Hematopoietic multipotent progenitor cell treated with erythropoietin and hydrocortisone succinate and interleukin-3 and kit ligand, for 17 days (in vitro differentiated cells): ENCODE measurements at places on chromosomes 1 and 21.
A peak's percentile ranks its signal among the peaks of the same experiment; 100 is the strongest.

GRCh38 chr1:10709646-10710045, 86.8 kb downstream of the CASZ1 start:
- DNase-seq = no peak

DNA sequence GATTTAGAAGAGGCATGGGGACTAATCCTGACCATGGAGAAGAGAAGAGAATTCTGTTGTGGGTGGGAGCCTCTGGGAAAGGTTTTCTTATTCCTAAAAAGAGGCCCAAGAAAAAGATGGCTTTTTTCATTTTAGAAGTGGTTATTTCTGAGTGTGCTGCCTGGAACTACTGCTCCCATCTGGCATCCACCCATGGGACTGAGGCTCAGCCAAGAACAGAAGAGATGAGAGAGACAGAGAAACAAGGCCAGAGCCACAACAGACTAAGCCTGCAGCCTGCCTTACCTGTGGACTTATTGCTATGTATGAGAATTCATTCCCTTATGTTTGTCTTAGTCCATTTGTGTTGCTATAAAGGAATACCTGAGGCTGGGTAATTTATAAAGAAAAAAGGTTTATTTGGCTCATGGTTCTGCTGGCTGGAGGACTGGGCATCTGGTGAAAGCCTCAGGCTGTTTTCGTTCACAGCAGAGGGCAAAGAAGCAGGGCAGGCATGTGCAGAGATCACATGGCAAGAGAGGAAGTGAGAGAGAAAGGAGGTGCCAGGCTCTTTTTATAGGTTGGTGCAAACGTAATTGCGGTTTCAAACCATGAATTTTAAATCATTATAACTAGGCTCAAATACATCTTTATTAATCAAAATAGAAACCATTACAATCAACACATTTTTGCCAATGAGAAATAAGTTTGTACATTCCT, 57.5 kb upstream of the PRDM2 start:
- no peak for DNase-seq

DNA sequence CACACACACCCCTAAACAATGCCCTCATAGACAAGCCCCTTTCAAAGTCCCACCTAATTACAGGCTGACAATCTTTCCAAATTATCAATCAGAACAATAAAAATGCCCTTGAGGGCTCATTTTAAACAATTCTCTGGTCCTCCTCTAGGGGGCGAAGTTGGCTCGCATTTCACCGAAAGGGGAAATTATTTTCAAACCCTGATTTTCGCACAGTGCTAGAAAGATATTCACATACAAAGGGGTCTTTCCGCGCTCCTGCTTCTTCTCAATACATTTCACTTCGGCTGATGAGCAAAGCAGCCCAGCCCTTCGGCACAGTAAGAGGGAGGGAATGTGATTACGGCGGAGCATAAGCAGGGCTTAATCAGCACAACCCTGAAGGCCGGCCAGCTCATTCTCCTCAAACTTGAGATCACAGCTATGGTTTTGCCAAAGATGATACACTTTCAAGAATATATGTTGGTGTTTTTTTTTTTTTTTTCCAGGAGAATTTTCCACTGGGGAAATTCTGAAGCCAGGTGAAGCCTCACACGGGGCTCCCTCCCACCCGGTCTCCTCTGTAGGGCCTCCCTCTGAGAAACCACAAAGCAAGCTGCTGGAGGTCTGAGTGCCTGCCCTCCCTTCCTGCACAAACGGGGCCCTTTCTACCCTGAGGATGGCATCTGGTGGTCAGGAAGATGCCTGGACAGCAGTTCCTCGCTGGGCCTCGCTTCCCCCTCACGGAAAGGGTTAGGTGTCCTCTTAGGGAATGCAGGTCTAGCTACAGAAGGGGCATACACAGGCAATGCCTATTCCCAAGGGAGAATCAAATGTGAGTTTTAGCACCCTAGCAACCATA, 66.9 kb downstream of the GNG12 start:
- DNase-seq = peak; percentile 61

- DNase-seq = no peak
These were observed 14.8 kb upstream of the PPM1J start for GRCh38 chr1:112729909-112730308.

DNA sequence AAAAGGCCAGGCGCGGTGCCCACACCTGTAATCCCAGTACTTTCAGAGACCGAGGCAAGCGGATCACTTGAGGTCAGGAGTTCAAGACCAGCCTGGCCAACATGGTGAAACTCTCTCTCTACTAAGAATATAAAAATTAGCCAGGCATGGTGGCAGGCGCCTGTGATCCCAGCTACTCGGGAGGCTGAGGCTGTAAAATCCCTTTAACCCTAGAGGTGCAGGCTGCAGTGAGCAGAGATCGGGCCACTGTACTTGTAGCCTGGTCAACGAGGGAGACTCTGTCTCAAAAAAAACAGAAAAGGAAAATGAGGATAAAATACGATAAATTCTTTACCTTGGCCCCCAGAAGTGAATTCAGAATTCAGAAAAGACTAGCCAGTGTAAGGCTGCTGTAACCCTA, 1.6 kb downstream of the TMEM50B start:
- DNase-seq = no peak

DNA sequence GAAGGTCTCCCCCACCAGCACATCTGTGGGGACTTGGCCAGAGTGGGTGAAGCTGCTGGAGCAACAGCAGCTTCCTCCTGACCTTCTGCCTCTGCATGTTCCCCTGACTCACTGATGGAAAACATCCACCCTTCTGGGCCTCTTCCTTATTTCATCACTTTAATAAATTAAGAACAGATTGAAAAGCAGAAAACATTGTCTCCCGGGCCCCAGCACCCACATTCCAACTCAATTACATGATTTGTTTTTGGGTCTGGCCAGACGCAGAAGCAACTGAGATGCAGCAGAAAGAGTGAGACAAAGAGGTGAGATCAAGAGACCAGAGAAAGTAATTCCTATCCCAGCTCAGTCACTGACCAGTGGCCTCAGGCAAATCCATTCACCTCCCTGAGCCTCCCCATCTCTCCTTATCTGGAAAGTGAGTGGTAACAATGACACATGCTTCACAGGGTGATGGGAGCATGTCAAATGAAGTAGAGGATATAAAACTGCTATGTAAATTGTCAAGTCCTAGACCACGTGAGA, 157.1 kb downstream of the ELAVL4 start:
- no peak for DNase-seq

GRCh38 chr1:53715478-53715877, 23.5 kb downstream of the GLIS1 start:
- no peak for DNase-seq

GRCh38 chr1:222653178-222653827, 35.4 kb downstream of the MIA3 start:
- DNase-seq = no peak

- DNase-seq = no peak
These were observed 39.9 kb upstream of the CSF3R start for GRCh38 chr1:36522461-36523229.

- DNase-seq = no peak
These were observed 109.8 kb downstream of the KCNK2 start for GRCh38 chr1:215192306-215192705.

DNA sequence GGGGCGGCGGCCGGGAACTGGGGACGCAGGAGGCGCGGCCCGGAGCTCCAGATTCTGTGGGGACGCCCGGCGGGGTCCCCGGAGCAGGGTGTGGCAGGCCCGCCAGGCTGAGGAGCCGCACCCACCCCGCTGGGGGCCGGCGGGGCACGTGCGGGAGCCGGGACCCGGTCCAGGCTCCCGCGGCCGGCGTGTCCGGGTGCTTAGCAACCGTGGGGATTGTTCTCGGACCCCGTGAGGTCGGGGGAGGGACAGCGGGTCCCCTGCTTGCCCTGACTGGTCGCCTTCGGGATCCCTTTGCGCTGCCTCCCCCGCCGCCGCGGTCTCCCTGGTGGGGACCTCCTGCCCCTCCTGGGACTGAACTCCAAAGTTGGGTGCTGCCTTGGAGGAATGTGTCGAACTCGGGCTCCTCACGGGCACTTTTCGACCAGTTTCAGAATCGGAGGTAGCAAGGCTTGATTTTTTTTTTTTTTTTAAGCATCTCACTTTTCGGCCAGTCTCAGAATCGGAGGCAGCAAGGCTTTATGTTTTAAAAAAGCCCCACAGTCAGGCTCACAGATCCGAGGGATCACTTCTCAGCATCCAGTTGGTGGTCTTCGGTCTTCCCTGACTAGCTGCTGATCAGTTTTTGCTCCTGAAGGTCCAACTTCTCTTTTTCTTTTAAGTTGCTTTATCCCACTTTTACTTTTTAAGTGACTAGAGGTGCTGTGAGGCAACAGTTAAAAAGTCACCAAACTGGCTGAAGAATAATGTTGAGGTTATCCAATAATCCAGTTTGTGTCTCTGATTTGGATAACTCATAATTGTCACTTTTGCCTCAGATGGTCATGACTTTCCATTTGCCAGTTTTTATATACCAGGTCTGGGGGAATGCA, 648 bp downstream of the FAM76A start:
- DNase-seq = peak; percentile 23

- DNase-seq = no peak
These were observed 107.7 kb upstream of the ERRFI1 start for GRCh38 chr1:8133657-8134430.

- peak; percentile 12 for DNase-seq
These were observed 172.8 kb upstream of the IRF2BP2 start for GRCh38 chr1:234782791-234783190.

DNA sequence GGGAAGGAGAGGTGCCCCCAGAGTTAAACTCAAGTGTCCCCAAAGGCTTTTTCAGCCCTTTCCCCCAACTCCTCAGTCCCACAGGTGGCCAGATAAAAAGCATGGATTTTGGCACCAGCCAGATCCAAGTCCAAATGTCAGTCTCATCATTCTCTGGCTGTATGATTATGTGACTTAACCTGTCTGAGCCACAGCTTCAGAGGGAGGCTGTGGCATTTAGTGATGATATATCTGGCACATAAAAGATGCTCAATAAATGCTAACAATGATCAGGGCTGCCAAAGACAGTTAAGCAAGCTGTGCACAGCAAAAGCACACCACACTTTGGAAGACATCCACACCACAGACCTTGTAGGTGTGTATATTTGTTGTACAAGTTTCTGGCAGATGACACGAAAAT, 5.6 kb upstream of the PADI3 start:
- DNase-seq = no peak

DNA sequence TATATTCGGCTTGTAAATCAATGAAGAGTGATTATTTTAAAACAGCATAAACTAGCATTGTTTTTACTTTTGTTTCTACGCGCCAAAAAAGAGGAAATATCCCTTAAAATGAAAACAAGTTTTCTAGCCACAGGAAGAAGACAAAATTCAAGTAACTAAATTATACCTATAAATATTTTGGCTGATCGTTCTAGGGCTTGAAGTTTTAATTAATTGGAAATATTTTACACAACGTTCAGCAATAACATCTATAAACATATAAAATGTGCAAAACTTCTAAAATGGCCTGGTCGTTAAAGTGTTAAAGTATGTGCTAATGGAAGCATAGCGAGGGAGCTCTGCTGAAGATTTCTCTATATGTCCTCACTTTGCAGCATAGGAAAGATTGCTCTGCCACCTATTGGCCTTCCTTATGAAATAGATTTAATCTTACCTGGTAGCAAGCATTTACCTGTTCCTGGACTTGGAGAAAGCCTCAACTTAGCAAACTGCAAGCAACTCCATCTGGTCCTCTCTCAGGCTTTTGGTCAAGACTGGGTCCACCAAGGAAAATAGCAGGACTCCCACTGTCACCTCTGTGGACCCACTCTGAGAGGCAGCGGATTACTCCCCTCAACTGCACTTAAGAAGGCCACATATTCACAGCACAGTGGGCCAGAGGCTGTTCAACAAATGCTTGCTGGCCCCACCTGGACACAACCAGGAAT, 351.3 kb upstream of the RUNX1 start:
- DNase-seq = peak; percentile 12

DNA sequence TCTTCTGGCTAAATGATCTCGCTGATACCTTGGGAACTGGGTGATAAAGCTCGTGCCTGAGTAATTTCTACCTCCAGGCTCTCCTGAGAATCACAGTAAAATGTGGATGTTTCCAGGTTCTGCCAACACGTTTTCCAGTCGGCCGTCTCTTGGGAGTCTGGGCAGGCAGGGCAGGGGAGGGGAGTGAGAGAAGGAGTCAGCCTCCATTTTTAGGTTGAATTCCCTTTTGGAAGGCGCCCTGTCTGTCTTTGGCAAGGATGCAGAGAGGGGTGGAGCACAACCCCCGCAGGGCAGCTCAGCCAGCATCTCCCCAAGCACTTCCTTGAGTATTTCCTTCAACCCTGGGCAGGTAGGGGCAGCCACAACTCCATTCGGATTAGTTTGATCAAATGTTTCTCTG, 15.5 kb upstream of the ACTRT2 start:
- no peak for DNase-seq

- no peak for DNase-seq
These were observed 39.1 kb downstream of the CRYAA start for GRCh38 chr21:43207868-43208267.

DNA sequence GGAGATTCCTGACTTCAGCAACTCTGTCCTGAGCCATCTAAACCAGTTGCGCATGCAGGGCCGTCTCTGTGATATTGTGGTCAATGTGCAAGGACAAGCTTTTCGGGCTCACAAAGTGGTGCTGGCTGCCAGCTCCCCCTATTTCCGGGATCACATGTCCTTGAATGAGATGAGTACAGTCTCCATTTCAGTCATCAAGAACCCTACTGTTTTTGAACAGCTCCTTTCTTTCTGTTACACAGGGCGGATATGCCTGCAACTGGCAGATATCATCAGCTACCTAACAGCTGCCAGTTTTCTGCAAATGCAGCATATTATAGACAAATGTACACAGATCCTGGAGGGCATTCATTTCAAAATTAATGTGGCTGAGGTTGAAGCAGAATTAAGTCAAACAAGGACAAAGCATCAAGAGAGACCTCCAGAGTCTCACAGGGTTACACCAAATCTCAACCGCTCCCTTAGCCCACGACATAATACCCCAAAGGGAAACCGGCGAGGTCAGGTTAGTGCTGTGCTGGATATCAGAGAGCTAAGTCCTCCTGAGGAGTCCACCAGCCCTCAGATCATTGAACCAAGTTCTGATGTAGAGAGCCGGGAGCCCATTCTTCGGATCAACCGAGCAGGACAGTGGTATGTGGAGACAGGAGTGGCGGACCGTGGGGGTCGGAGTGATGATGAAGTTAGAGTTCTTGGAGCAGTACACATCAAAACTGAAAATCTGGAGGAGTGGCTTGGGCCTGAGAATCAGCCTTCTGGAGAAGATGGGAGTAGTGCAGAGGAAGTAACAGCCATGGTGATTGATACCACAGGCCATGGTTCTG, 2.3 kb downstream of the ZBTB37 start:
- DNase-seq = peak; percentile 33

GRCh38 chr1:224223819-224224714, 41.0 kb downstream of the DEGS1 start:
- DNase-seq = no peak
